Activated T-helper 9 cell treated with anti-CD3 and anti-CD28 coated beads, Interleukin-2, amount 50 U/mL, for 16 hours (primary cell): ENCODE measurements at places on chromosomes 1 and 21.

- no peak for DNase-seq
These were observed 75.4 kb downstream of the SLC25A24 start for GRCh38 chr1:108124622-108125311.

DNA sequence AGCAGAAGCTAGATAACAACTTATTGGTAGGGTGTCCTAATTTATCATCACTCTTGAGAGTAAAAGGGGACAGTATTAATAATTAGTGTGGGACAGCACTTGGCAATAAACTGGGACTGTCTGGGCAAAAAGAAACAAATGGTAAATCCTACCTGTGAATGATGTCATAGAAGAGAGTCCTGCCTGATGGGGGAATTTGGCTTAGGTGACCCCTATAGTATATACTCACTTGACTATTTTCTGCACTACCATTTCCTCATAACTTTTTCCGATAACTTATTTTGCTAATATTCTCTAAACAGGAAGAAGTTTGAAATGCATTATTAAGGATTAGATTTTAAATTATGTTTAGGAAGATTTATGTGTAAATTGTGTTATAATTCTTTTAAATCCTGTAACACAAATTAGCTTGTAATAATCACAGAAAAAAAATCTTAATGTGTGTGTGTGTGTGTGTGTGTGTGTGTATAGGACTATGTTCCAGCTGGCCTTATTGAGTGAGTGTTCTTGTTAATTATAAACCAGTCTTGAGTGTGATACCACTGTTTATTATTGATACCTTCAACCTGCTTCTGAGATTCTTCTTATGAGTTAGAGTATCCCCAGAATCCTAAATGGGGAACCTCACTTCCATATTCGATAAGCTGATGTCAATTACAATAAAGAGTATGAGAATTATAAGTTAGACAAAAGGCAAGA lies 144.2 kb upstream of the C1orf105 start:
- no peak for DNase-seq

DNA sequence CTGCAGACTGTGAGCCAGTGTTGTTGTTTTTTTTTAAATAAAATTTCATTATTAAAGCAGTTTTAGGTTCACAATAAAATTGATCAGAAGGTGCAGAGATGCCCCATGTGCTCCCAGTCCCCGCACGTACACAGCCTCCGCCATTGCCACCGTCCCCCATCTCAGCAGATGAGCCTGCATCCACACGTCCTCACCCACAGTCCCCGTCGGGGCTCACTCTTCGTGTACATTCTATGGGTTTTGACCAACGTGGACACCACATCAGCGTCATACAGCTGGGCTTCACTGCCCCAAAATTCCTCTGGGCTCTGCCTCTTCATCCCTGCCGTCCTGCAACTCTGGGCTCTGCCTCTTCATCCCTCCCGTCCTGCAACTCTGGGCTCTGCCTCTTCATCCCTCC lies 11.6 kb upstream of the ARHGEF16 start:
- DNase-seq = no peak

- DNase-seq = no peak
These were observed 28.9 kb downstream of the OBSCN start for GRCh38 chr1:228236744-228237143.

DNA sequence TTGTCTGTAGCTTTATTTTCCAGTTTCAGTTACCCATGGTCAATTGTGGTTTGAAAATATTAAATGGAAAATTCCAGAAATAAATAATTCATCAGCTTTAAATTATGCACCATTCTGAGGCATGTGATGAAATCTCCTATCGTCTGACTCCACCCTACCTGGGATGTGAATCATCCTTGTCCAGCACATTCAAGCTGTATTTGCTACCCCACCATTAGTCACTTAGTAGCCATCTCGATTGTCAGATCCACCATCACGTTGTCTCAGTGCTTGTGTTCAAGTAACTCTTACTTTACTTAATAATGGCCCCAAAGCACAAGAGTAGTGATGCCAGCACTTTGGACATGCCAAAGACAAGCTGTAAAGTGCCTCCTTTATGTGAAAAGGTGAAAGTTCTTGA lies 4.0 kb downstream of the STPG1 start:
- DNase-seq = no peak

DNA sequence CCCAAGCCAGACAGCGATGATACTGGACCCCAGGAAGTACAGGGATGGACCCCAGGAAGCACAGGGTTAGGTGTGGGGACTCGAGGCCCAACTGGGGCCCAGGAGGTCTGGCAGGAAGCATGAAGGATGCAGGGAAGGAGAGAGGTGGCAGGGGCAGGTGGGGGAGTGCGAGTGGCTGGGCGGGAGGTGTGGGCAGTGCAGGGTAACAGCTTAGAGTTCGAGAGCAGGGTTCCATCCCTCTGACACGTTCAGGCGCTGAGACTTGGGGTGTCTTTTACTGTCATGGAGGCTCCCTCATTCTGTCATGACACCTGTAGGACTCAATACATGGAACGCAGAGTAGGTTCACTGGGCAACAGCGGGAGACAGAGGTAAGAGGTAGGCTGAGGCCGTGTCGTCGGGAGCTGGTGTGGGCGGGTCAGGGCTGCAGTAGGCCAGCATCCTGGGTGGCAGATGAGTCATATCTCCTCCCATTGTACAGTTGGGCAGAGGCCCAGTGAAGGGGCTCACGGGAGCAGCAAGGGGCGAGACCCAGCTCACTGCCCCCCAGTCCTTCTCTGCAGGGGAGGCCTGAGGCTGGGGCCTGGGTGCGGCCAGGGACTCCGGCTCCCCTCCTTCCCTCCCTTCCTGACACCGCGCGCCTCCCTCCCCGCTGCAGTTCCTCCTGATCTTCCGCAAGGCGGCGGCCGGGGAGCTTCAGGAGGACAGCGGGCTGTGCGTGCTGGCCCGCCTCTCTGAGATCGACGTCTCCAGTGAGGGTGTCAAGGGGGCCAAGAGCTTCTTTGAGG lies 11.6 kb upstream of the CTRC start:
- no peak for DNase-seq

DNA sequence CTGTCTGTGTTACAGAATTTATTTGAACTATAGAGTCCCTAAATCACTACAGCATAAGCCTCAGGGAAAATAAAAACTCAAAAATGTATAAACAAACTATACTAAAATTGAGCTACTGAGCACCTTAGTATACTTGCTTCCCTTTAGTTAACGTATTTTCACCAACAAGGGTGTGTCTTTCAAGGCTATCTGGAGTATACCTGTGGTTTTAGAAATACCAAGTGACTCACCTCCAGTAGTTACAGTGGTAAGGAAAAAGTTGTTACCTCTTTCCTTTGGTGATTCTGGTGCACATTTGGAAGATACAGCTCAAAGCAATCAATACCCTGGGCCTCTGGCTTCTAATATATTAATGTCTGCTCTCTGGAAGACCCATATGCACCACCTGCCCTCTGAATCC lies 68.0 kb upstream of the C1orf105 start:
- no peak for DNase-seq

DNA sequence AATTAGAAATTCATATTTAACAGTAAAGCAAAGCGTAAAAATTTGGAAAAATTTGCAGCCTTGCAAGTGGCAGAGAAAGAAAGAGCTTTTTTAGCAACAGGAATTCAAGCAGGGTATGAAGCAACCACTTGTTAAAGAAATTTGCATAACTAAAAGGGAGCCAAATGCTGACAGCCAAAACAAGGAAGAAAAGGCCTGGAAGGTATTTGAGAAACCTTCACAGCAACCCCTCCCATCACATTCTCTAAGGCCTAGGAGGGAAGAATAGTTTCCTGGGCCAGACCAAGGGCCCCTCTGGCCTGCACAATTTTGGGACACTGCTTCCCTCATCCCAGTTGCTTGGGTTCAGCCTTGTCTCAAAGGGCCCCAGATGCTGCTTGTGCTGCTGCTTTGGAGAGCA lies 672.4 kb upstream of the TMPRSS15 start:
- DNase-seq = no peak

GRCh38 chr21:33115631-33116510 lies 45.9 kb downstream of the OLIG1 start:
- DNase-seq = no peak

DNA sequence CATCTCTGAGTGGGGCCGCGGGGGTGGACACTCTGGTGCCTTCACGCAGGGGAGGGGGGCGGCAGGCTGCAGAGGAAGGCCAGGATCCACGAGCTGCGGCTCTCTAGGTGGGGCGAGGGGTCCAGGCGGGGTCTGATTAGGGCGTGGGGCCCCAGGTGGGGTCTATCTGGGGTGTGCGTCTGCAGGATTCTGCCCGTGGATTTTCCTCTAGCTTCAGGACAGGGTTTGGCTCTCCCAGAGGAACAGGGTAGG lies 6.3 kb downstream of the JMJD4 start:
- DNase-seq = no peak

GRCh38 chr1:247857069-247857984 lies at the start of gene TRIM58:
Gene TRIM58 (plus strand): TSS chr1:247857187. CDS start chr1:247857247, 60 bp downstream.
- no peak for DNase-seq

GRCh38 chr1:47532921-47533792 lies 95.3 kb downstream of the FOXD2 start:
- no peak for DNase-seq

- DNase-seq = no peak
These were observed 806.4 kb downstream of the USP25 start for GRCh38 chr21:16536140-16536539.

- DNase-seq = peak; percentile 59
These were observed 15.6 kb upstream of the RAP1A start for GRCh38 chr1:111603979-111604378.

DNA sequence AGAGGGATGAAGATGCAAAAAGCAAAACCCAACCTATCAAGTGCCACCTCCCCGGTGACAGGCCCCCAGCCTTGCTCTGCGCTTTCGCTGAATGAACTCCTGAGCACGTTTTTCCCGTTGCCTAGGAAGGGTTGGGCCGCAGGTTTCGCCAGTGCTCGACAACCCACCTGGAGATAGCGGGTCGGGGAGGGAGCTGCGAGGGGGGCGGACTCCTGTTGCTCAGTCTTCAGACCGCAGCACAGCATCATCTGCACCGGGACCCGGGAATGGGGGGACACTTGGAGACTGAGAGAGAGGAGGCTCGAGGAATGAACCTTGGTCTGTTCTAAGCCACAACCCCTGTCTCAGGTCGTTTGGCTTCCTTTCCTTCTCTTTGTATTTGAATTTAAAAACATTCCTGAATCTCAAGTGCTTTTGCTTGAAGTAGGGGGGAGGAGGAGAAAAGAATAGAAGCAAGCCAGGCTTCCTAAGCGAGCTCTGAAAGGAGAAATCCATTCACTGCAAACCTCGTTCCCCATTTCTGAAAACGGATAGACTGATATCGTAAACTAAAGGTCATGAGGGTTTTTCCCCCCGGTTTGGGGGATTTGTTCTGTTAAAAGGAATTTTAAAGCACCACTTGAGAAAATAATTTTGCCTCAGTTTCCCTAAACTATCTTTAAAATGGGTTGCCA lies 1.2 kb downstream of the AK5 start:
- no peak for DNase-seq
